ENCODE measurements at places on chromosomes 12 and 14.

DNA sequence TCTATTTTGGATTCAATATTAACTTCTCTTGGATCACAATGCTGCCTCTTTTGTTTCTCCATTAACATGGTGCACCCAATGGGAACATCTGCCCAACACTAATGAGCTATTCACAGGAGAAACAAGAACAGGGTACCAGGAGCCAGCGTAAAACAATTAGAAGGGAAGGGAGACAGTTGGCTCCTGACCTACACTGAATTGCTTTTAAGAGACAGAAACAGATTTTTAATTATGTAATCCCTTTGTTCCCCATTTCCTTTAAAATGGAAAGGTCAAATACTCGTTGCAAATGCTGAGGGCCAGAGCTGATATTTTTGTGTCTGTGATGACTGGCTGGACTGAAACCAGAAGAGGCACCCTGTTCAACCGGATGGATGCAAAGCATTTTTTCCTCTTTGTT, 108.3 kb downstream of the SEC23A start:
- DNase-seq, result no peak

- no peak for DNase-seq
Observed at GRCh38 chr14:94421316-94421715, 31.3 kb downstream of the SERPINA11 start.

DNA sequence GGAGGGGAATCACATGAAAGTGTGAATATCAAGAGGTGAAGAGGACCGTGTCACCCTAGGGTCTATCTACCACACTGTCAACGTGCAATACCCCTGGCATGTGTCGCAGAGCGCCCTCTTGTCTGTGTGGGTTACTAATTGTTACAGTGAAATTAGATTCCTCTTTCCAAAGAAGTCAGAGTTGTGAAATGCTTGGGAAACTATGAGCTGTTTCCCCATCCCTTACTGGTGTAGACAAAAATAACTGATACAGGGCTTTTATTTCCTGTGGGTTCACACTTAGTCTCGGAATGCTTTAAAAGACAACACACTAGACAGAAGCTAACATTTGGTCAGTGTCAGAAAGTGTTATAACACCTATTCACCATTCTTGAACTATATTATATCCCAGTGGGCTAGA, 597.3 kb downstream of the NRXN3 start:
- DNase-seq, result no peak

DNA sequence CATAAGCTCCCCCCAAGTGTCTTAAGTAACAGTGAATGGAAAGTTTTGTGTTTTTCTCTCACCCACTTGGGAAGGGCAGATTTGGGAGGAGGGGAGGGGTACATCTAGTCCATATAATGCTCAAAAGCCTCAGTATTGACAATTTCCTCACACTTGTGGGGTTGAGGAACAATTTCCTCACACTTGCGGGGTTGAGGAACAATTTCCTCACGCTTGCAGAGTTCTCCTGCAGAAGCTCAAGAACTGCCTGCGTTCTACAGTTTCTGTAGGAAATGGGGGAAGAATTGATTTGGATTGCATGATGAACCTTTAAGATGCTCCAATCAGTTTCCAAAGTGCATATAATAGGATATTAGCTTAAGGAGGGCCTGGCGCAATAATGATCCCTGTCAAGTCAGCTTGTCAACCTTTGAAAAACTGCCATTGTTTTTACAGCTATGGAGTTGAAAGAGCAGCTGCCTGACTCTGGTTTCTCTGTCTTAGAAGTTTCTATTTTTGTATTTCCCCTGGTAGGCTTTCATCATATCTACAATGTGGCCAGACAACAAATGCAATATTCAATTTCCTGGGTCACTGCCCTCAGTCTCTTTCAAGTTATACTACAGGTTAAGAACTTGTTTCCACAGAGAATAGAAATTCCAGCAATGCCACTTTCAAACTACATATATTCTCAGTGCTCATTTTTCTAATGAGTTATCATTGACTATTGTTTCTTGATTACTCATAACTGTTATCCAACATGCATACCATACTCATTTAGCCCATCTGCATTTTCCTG, 66.5 kb downstream of the PLEKHG7 start:
- no peak for DNase-seq

DNA sequence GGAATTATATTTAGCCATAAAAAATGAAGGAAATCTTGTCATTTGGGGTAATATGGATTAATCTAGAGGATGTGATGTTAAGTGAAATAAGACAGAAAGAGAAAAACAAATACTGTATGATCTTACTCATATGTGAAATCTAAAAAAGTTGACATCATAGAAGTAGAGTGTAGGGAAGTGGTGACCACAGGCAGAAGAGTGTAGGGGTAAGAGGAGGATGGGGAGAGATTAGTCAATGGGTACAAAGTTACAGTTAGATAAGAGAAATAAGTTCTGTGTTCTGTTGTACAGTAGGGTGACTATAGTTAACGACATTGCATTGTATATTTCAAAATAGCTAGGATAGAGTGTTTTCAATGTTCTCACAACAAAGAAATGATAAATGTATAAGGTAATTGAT, 87.0 kb downstream of the TSHR start:
- DNase-seq, result no peak

DNA sequence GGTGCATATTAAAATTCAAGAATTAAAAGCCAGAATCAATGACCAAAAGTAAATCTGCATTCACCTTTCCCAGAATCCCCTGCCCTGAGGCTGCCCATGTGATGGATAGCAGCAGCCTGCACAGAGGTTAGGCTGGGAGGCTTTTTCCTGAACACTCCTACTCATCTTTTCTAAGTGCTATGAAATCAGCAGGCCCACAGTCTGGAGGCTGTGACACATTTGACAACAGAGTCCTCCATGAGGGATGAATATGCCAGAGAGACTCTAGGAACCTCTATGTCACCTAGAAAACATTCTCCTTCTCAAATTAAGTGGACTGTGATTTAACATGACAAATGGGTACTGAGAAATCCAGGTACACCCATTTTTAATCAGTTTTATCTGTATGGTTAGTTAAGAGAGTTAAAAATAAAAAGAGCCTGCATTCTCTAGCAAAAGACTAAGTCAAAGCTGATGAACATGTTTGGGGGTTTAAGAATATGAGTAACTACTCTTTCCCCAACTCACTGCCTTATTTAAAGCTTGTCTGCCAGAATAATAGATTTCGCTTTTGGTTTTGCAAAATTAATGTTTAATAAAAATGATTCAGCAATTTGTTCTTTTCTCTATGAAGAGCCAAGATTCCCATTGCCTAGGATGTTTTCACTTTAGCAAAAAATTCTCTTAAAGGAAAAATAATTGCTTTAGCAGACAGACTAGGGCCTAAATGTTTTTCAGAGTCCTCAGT, 115.0 kb downstream of the RTN1 start:
- no peak for DNase-seq

- DNase-seq, result no peak
Observed at GRCh38 chr12:6352193-6353173, 10.6 kb upstream of the TNFRSF1A start.

DNA sequence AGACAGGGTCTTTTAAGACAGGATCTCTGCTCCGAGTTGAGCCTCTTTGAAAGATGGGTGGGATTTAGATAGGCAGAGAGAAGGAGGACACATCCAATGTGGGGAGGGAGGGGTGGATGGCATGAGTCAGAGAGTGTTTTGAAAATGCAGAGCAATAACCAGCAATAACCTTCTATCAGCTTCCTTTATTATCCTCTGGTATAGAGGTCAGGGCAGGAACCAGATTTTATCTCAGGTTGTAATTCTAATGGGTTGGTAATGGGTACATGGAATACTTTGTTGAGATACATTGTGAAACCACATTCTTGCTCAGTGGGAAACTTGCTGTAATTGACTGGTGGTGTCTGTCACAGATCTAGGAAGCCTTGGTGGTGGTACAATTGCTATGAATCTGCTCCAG, 37.6 kb upstream of the CCDC63 start:
- DNase-seq, result no peak

DNA sequence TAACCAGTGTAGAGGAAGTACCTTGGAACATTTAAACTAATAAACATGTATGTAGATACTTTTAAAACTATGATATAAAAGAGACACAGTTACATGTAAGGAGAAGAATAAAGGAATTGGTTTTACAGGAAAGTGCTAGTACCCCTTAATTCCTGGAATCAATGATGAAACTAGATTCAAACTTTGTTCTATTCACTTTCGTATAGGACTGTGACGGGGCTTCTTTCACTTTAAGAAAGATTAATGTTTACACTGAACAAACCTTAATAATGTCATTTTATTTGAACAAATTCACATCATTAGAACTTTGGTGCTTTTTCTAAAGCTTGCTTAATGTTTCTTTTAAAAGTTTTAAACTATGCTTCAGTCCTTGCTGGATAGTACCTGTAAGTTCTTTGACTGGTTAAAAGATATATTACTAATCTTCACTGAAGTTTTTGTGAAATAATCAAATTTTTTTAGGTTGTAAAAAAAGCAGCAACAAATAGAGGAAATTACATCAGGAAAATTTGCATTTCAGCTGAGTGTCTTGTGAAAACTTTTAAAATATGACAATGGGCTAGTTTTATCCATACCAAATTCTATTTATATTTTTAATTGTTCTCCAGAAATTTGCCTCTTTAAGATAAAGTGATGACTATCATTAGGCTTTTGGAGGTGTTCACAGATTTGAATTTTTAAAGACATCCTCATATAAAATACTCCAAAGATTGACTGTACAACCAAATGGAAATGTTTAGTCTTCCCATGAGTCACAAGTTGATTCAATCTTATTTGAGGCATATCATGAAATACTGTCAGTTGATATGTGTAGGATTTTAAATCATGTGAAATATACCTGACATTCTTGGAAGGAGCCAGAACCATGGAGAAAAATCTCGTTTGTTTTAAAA, 36.2 kb downstream of the PAPOLA start:
- no peak for DNase-seq

DNA sequence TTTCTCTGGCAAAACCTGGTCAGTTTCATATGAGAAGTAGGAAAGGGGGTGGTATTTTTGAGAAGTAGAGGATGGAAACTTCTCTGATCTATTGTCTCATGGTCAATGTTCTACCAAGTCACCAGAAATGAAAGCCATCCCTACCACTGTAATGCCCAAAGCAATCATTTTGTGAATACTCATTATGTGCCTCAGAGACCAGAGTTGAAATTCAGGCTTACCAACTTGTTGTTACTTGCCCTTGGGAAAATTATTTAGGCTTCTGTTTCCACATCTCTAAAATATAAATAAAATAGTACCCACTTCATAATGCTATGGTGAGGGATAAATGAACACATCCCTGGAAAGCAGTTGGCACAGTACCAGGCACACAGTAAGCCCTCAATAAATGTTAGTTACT, 723.7 kb upstream of the TBX3 start:
- DNase-seq, result no peak

- DNase-seq, result no peak
Observed at GRCh38 chr12:122355706-122356105, 66.8 kb downstream of the CLIP1 start.

DNA sequence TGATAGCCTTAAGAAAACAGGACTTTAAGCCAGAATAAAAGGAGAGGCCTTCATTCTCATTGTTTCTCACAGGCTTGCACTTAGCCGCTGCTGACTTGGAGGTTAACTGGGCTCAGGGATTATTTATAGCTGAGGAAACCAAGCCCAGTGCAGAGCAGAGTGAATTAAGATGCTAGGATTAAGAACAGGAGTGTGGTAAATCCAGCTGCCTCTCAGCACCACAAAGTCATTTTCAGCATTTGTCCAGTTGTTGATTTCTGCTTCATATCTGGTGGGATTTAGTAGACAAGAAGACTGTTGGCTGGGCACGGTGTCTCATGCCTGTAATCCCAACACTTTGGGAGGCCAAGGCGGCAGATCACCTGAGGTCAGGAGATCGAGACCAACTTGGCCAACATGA, 14.3 kb upstream of the KRT73 start:
- no peak for DNase-seq

DNA sequence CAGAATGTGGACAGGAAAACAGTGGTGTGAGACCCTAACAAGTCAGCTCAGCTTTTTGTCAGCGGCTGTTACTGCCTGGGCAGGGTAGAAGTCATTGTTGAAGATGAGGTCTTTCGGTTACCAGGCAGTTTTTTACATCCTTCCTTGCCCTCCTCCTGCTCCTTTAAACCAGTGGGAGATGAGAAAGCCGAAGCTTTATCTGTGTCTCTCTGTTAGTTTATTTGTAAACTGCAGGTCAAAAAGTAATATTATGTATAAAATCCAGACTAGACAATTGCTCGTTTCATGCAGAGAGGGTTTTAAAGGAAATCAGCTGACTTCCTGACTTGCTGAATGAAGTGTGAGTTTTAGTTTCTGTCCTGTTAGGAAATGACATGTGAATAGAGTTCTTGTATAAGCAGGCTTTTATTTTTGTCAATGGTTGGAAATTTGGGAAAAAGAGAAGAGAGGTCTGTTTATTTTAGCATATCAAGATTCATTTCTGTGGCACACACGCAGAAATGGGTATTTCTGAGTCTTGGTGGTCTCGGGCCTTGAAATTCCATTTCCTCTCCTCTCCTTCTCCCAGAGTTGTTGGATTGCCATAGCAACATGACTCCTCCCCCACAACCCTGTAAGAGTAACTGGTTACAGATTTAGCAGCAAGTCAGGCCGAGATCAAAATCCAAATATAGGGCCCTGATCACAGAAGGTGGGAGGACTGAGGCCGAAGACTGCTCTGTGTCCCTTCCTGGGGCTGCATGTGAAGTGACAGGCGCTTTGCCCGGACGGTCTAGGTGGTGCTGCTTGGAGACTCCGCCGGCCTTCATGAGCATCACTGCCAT, 60.8 kb downstream of the SAMD4A start:
- DNase-seq, result no peak

Measured in keratinocyte (primary cell).